Left ventricle myocardium superior (tissue), 1 donor: ENCODE measurements at places on chromosomes 5 and 9. TPM values are rescaled to one million over a fixed set of nuclear protein-coding genes. Genes with fewer than 3 reads are reported as not detected.

GRCh38 chr5:36877667-36878391, 1.3 kb downstream of the NIPBL start:
- no peak for DNase-seq

DNA sequence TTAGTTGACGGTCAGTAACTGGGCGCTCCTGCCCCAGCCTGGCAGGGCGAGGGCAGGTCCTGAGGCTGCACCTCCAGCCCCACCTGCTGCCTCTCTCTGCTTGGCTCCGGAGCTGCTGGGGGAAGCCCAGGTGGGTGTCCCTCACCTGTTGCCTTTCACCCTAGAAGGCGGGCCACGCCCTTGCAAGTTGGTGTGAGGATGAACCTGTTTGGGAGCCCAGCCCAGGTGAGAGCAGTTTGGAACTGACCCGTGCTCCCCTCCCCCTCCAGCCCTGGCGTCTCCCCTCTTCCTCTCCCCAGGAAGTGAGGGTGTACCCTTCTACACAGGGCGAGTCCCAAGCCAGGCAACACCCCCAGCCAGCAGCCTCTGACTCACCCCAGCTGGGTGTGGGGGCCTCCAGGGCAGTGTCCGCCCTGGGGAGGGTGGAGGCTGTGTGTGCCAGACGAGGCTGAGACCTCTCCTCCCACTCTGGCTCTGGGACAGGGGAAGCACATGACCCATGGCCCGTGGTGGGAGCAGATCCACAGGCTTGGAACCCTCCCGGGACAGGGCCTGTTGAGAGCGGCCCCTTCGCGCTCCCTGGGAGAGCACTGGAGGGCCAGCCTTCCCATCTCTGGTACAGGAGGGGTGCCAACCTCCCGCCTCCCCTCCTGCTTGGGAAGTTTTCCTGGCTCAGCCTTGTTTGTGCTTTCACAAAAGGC, 10.4 kb downstream of the LRRC8A start:
- DNase-seq: peak; percentile 90

- DNase-seq: no peak
Observed at GRCh38 chr5:139668924-139669661, 20.9 kb downstream of the CXXC5 start.

GRCh38 chr5:147384346-147385193, 125.3 kb downstream of the DPYSL3 start:
- DNase-seq: no peak

DNA sequence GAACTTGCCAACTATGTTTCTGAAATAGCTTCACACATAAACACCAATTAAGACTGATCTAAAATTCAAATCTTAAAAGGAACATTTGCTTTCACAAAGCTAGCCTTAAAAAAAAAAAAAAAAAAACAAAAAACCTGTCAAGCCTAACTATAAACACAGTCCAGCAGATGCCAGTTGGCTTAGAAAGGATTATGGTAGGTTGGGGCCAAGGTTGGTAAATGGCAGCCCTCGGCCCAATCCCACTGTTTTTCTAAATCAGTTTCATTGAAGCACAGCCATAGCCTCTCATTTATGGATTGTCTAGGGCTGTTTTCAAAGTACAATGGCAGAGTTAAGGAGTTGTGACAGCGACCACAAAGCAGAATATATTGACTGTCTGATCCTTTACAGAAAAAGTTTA, 75.7 kb upstream of the FRRS1L start:
- no peak for DNase-seq

DNA sequence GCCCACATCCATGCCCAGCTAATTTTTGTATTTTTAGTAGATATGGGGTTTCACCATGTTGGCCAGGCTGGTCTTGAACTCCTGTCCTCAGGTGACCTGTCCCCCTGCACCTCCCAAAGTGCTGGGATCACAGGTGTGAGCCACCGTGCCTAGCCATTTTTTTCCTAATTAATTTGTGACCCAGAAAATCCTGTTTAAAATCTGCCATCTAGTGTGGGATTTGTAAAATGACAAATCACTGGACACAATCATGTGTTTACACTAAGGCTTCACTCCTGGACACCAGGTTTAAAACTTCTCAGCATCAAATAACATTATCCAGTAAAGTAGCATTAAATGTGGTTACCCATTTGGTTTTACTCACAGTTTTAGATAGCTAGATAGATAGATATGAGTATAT, 18.6 kb upstream of the KDM4C start:
- DNase-seq: no peak

- DNase-seq: no peak
Observed at GRCh38 chr5:39255406-39255805, 36.0 kb upstream of the FYB1 start.

GRCh38 chr5:146042628-146043279, 62.6 kb downstream of the PLAC8L1 start:
- no peak for DNase-seq

DNA sequence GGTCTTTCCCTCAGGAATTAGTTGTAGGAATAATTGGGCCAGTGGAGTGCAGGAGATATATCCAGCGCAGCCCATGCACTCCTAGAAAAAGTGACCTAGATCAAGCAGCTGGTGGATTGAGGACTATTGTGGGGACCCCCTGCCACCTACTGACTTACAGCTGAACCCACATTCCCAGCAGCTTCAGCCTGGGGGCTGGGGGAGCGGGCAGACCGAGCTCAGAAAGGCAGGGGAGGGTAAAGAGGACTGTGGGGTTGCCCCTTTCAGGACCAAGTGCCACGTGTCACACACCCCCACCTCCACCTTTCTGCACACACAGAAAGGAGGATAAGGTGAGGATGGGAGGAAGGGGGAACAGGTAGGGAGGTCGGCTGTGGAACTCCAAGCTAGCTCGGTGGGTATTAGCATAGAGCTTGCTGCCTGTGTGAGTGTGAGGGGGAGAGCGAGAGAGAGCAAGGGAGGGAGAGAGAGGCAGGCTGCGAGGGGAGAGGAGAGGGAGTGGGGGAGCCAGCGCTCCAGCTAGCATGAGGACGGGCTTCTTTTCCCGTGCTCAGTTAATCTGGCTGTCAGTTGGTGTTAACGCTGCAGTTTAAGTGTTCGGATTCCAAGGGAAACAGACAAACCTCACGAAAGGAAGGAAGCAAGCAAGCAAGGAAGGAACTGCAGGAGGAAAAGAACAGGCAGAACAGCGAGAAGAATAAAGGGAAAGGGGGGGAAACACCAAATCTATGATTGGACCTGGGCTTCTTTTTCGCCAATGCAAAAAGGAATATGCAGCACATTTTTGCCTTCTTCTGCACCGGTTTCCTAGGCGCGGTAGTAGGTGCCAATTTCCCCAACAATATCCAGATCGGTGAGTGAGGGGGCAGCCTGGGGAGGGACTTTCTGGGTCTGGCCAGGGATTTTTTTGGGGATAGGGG, at the start of gene GRIA1:
GRIA1 (plus strand) TSS at position 553 of the 920 bp plus-strand sequence.
- no peak for DNase-seq

DNA sequence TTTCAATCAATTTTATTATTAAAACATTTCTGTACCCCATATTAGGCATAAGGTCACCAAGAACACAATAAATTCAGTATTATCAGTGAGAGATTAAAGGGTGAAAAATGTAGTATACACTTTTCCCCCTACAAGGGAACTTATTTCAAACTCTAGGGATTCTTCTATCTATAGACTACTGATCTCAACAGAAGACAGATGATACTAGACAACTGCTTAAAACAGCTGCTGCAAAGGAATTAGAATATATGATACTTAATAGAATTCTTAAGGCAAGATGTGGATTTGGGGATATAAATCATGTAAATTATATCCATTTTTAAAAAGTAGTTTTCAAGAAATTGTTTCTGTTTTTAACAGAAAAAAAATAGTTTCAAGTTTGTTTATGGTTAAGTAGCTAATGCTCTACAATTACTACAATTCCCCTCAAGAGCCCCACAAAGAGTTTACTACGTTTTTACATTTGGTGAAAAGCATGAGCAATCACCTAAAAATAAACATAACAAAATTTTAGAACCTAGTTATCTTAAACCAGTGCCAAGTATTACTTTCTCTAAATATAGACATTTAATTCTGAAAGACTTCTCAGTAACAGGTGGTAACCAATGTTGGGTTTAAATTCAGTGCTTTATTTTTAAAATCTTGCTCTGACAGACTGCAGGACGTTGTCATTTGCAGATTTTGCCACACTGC, 6.0 kb downstream of the KIF24 start:
- DNase-seq: no peak

GRCh38 chr9:79657891-79658290, 86.1 kb downstream of the TLE4 start:
- DNase-seq: no peak

DNA sequence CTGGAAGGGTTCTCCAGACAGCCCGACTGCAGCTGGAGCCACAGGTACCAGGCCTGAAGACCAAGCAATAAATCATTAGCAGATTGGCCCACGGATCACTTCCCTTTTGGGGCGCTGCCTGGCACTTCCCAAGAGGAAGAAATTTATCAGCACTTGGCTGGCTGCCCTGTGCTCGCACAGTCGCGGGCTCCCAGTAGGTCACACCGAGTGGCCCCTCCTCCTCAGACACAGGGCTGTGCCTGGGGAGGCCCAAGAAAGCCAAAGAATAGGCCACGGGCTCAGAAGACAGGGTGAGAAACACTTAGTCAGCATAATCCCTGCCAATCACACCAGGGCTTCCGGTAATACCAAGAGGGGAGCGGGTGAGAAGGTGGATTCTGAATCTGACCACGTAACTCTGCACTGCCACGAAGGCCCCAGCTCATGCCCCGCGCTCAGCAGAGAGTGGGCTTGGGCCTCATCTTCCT, 115.7 kb upstream of the MSX2 start:
- peak; percentile 49 for DNase-seq

- DNase-seq: no peak
Observed at GRCh38 chr5:36060420-36060887, 6.2 kb downstream of the UGT3A2 start.

DNA sequence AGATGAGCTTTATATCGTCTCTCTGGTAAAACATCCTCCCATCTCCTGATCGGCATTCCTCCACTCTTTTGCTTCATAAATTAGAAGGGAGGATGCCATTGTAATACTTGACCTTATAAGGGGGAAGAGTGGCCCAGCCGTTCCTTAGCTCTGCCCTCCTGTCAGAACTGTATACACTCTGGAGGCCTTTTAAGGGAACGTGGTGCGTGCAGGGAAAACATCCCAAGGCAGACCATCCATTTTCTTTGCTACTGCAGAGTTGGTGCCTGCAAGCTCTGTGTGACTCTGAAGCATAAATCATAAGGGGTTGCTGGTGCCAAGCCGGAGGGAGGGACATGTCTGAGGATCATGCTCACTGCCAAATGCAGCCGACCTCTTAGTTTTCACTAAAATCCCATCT, 90.4 kb downstream of the PGM5 start:
- DNase-seq: no peak

- DNase-seq: no peak
Observed at GRCh38 chr5:135242021-135242865, 156.8 kb downstream of the MACROH2A1 start.

DNA sequence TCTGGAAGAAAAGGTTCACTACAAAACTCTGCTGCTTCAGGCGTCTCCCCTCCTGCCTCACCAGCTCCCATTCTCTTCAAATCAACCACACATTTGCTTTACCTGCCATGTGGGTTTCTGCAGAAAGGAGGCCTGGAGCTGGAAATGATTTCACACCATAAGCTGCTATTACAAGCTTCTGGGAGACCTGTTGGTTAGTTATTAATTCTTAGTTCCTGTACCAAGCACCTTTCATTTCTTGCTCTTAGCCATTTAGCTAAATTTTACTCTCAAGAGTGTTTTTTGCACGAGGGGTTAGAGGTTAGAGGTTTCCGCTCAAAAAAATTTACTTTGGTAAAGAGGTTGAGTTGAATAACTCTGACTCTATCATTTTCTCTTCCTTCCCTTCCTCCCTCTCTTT, 70.3 kb downstream of the MAP1B start:
- DNase-seq: no peak

DNA sequence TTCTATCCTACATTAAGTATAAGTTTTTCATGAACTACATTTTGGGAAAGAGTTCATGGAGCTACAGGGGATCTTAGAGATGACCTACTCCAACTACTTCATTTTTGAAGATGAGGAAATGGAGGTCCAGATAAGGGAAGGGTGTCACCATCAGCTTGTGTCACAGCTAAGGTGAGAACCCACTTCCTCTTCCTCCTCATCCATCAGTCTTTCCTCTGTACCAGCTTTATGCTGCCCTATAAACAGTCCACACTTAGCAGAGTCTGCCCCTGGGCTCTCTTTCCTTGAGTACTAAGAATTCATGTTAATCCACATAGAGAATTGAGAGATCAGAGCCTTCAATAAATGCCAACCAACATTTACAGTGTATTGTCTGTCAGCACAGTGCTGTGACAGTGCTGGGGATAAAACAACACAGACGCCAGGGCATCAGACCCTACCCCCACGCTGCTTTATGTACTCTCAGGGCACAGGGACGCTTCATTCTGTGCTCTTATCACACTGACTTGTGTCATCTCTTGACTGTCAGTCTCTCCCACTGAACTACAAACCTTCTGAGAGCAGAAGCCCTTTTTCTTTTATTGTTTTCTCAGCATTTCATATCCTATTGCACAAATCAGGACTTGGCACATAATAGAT, 22.1 kb downstream of the ADRB2 start:
- DNase-seq: no peak

RMND5B gene
- total RNA-seq: 41.6 TPM

CCDC187 gene
- not detected for total RNA-seq

NCBP1 gene
- total RNA-seq: 21.4 TPM
